ACHN (cell line): ENCODE measurements at places on chromosomes 16 and 17.

GRCh38 chr16:8678068-8678927 is 3.9 kb downstream of the ABAT start:
- no peak for DNase-seq

DNA sequence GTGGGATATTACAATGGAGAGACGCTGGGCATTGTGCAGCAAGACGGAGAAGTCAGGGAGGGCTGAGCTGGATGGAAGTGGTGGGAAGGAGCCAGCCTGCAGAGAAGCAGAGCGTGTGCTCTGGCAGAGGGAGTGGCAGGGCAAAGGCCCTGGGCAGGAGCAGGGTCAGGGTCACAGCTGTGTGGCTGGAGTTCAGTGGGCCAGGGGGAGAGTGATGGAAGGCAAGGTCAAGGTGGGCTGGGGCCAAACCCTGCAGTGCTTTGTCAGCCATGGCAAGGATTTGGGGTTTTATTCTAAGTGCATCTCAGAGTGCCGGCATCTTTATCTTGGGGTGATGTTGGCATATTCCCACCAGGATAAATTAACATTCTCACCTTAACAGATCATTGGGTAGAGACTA is 31.9 kb upstream of the C16orf78 start:
- DNase-seq, result no peak

DNA sequence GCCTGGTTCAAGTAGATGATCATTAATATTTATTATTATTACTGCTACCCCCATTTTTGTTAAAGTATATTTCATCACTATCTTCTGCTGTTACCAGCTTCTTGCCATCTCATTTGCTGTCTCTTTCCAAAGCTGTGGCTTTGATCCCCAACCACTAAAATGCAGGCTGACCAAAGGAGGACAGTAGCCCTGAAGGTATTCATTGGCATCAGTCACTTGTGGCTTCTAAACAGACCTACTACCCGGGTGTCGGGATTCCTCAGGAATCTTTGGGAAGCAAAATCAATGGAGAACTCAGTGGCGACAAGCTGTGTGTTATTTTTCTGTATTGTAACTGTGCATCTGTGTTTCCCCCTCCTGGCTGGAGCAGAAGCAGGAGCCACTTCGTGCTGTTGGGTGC is 379.2 kb upstream of the ERCC4 start:
- DNase-seq, result no peak

DNA sequence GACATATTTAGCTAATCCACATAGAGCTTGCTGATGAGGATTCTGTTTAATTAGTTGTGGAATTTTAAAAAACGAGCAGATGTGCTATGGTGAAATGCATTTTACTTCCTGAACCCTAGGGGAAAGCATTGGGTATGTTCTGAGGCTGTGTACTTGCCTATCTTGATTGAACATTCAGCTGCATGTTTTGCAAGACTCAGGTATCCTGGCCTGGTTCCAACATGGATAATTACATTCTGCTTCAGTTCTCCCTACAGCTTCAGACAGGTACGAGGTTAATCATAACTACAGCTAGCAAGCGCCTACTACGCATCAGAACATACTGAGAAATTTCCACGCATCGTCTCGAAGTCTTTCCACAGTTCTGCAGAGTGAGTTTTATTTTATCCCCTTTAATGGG is 77.0 kb downstream of the HS3ST2 start:
- DNase-seq, result no peak

GRCh38 chr17:43830510-43831140 is 2.3 kb downstream of the MPP3 start:
- no peak for DNase-seq

DNA sequence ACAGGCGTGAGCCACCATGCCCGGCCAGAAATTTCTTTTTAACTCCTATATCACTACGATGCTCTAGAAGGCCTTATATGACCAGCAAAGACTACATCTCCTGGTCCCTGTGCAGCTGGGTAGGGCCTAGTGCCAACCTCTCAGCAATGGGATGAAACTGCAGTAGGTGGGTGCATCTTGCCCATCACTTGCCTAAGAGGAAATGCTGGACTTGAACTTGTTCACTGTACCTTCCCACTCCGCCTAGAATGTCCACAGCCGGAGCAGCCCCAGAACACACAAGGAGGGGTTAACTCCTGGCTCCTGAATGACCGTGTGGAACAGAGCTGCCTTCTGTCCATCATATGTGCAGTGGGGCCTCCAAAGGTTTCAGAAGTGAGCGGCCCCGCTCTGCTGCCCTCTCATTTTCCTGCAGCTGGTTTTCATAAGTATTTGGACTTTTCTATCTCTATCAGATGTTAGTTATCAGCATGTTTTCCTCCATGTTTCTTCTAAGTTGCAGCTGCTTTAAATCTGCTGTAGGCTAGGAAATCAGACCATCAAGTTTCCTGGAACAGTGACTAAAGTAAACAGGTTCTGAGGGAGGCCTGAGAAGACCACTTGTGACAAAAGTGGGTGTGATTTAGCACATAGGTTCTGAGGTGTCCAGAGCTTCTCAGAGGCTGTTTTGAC is 52.5 kb downstream of the WSB1 start:
- no peak for DNase-seq

DNA sequence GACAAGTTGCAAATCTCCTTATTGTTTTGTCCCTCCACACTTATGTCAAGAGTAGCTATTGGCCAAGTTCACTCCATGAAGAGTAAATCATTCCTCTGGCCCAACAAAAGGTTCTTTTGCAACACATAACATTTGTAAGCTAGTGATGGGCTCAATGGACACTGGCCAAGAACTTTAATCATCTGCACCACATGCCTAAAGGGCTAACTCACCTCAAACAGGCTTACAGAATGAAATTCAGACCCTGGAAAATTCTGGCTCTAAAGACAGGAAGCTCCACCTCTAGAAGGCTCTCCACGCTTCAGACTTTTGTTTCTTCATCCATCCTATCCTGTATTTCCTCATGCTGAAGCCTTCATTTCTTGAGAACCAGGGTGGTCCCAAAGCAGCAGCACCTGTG is 10.9 kb upstream of the ANKFN1 start:
- DNase-seq, result no peak

- DNase-seq, result peak; percentile 45
Observed at GRCh38 chr16:57091200-57091974, 996 bp upstream of the CPNE2 start.

- no peak for DNase-seq
Observed at GRCh38 chr17:42321555-42321954, 33.3 kb downstream of the STAT5A start.

- peak; percentile 29 for DNase-seq
Observed at GRCh38 chr17:62892870-62893338, 73.1 kb upstream of the TANC2 start.

- DNase-seq, result no peak
Observed at GRCh38 chr17:56130631-56131030, 22.6 kb upstream of the ANKFN1 start.

- DNase-seq, result no peak
Observed at GRCh38 chr17:15981646-15982580, 17.6 kb downstream of the ZSWIM7 start.

- no peak for DNase-seq
Observed at GRCh38 chr17:76528156-76528527, 9.4 kb downstream of the CYGB start.

DNA sequence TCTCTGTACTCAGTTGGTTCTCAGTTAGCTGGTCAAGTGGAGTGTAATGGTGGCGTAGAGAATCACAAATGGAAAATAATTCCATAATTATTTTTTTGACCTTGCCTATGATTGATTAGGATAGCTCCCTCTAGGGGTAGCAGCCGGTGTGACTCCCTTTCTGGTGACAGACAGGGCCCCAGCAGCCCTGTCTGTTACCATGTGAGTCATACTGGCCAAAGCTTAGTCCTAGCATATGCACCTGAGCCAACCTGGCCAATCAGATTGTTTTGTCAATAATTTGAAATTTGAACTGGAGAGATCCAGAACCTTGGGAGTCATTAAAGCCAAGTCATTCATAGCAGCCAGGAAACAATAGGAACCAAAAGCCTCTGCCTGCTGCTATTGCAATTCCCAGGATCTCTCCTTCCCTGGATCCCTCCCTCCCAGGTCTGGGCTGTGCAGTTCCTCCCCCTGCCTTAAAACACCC is 5.6 kb downstream of the PNPO start:
- DNase-seq, result peak; percentile 86

GRCh38 chr17:61770752-61771533 is 92.4 kb downstream of the BRIP1 start:
- no peak for DNase-seq

DNA sequence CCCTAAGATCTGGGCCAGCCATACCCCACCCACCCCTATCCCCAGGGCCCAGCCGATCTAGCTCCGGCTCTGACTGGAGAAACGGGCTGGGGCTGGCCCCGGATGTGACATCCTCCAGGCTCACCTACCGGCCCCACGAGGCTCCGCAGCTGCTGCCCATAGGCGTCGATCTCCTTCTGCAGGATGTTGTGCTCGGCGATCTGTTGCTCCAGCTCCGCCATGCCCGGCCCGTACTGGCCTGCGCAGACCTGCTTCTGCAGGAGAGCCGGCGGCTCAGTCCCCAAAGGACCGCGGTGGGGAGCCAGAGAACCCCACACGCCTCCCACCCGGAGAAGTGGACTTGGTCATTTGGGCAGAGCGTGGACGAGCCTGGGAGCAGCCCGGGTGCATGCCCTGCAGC is 4.8 kb downstream of the EVPL start:
- DNase-seq, result no peak

DNA sequence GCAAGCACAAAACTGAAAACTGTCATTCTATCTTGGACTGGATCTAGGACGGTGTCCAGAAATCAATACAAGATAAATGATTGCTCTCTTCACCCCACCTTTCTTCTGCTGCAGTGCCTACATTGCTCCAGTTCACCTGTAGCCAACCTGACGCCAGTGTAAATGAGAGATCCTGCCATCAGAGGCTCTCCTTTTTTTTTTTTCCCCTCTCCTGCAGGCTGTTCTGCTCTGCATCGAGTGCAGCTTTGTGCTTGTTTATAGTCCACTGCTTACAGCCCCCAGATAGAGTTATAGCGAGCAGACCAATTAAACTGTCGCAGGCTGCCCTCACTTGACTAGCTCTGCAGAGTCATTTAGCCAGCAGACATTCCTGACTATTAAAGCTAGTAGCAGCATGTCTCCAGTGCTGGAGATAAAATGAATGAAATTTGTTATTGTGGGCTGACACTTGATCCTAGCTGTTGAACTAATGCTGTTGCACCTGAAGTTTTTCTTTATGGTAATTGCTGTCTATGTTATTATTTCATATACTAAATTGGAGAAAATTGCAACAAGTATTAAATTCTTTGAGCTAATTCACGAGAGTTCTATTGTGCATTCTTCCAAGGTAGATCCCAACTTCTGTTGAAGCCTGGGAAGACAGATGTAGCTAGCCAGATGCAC is 257.1 kb downstream of the FTO start:
- DNase-seq, result no peak

DNA sequence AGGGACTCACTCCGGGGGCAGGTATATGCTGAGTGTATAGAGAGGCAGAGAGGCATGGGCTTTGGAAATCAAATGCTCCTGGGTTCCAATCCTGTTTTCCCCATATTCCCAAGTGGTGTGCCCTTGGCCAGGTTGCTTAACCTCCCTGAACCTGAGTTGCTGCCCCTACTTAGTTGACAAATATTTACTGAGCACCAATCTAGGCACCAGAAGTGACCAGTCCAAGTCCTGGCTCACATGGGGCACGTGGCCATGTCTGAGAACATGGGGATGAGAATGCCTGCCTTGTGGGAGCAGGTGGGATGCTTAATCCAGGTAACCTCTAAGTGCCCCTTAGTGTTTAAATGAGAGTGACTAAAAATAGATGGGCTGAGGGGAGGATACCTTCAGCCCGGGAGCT is 4.2 kb downstream of the SOCS3 start:
- no peak for DNase-seq
